ENCODE measurements at places on chromosomes 3 and 15. TPM values are rescaled to one million over a fixed set of nuclear protein-coding genes. Genes with fewer than 3 reads are reported as not detected.

The CDHR4 gene
- total RNA-seq = 1.2 TPM

The DISP2 gene
- 0.39 TPM for total RNA-seq

The GHSR gene
- total RNA-seq = not detected

The SEC22A gene
- total RNA-seq = 29.4 TPM

The AADAC gene
- total RNA-seq = not detected

The CYP1A1 gene
- total RNA-seq = not detected

The HGD gene
- total RNA-seq = 0.65 TPM

The PCOLCE2 gene
- total RNA-seq = 0.39 TPM

The PIGZ gene
- total RNA-seq = 1.7 TPM

The ATP10A gene
- total RNA-seq = 2.5 TPM

The ANKRD34C gene
- total RNA-seq = under 0.01 TPM

The FOXB1 gene
- 0.39 TPM for total RNA-seq

The ROPN1B gene
- total RNA-seq = not detected

Data from placental epithelial cell (primary cell).